ENCODE measurements at places on chromosomes 7 and 10.

DNA sequence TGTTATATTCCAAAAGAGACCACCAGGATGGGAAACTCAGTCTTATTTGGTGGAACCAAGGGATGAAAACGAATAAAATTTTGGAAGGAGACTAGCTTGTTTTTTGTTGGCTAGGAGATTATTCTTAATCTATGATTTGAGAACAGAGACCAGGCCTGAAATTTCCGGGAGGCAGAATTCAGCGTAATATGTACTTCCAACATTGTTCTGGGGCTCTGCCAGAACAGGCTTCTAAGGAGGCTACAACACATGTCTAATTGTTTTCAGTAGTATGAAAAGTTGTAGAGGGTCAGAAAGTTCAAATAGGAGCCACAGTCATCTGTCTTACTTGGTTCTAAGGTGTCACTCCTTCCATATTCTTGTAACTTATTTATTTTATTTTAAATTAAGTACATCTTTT, 1.7 kb downstream of the DDX21 start:
- DNase-seq, result no peak

DNA sequence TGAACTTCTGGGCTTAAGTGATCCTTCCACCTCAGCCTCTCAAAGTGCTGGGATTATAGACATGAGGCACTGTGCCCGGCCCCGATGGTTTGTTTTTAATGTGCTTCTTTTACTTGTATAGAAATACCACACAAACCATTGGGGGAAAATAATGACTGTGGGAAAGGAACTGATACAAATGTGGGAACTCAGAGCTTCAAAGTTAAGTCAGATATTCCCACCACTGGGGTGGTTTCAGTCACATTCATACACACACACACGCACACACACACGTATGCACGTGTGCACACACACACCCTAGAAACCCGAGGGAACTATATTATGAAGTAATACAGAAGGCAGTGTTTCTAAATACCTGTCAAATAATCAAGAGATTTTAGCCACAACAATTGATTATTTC, 17.0 kb downstream of the CPA4 start:
- no peak for DNase-seq

DNA sequence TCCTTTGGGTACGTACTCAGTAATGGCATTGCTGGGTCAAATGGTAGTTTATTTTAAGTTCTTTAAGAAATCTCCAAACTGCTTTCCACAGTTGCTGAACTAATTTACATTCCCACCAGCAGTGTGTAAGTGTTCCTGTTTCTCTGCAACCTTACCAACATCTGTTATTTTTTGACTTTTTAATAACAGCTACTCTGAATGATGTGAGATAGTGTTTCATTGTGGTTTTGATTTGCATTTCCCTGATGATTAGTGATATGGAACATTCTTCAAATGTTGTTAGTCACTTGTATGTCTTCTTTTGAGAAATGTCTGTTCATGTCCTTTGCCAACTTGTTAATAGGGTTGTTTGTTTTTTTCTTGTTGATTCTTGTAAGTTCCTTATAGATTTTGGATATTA, 558.9 kb downstream of the SH2D4B start:
- DNase-seq, result no peak

DNA sequence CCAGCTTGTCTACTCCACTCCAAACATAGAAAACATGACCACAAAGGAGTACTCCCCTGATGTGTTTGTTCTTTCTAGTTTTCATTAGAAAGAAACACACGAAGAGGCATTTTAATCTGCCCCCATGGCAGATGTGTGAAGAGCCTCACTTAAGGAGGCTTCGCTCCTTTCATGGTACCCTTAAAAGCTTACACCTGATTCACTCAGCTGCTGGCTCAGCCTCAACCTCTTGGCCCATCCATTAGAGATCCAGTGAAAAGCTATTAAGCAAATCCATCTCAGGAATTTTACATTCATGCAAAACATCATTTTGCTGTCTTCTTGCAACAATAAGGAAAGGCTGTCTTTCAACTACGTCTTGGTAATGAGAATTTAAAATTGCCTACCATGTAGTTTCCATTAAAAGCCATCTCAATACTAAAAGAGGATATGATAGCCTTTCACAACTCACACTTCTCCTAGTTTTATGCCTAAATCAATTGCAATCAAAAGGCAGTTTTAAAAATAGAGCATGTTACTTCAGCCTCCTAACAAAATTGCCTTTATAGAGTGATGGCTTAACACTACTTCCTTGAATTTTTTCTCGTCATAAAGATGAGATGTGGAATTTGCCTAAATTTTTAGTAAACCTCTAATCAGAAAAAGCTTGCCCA, 22.7 kb downstream of the MACC1 start:
- no peak for DNase-seq

- no peak for DNase-seq
Observed at GRCh38 chr10:35369049-35369611, 32.8 kb downstream of the CCNY start.

DNA sequence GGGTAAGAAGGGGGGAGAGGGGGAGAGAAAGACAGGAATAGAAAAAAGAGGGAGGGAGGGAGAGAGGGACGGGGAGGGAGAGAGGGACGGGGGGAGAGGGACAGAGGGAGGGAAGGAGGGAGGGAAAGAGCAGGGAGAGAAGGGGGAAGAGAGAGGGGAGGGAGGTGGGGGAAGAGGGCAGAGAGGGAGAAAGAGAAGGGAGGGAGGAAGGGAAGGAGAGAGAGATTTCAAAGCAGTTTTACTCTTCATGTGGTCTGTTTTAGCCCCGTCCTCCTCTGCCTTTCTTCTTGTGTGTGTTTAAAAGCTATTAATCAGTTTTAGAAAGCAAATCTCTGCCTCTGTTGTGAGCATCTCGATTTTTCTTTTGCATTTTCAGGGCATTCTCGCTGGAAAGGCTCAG, 237.0 kb downstream of the WDR37 start:
- no peak for DNase-seq

DNA sequence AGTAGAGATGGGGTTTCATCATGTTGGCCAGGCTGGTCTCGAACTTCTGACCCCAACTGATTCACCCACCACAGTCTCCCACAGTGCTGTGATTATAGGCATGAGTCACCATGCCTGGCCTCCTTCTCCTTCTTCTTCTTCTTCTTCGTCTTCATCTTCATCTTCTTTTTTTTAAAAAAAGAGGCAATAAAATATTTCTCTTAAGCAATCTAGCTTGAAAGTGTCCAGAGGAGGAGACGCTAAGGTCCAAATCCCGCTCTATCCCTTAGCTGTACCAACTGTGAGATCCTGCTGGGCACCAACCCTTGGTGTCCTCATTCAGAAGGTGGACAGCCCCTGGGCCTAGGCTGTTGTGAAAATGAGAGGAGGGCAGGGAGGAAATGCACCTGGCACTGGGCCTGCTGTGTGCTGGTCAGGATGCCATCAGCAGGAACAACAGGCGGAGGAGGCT, 13.9 kb upstream of the PSAP start:
- DNase-seq, result no peak

- DNase-seq, result no peak
Observed at GRCh38 chr10:113382691-113383090, 170.2 kb upstream of the HABP2 start.

- DNase-seq, result no peak
Observed at GRCh38 chr10:86217371-86218080, 149.1 kb downstream of the GRID1 start.

- DNase-seq, result no peak
Observed at GRCh38 chr7:70434821-70435220, 697.1 kb upstream of the GALNT17 start.

All from NCI-H1694 (cell line).